Putamen (tissue), 1 donor: ENCODE measurements at places on chromosomes 3 and 15.

GRCh38 chr3:72100601-72101187 lies 315.7 kb upstream of the PROK2 start:
- DNase-seq: peak; percentile 71

GRCh38 chr15:60634815-60635214 lies 155.9 kb upstream of the ICE2 start:
- DNase-seq: no peak

DNA sequence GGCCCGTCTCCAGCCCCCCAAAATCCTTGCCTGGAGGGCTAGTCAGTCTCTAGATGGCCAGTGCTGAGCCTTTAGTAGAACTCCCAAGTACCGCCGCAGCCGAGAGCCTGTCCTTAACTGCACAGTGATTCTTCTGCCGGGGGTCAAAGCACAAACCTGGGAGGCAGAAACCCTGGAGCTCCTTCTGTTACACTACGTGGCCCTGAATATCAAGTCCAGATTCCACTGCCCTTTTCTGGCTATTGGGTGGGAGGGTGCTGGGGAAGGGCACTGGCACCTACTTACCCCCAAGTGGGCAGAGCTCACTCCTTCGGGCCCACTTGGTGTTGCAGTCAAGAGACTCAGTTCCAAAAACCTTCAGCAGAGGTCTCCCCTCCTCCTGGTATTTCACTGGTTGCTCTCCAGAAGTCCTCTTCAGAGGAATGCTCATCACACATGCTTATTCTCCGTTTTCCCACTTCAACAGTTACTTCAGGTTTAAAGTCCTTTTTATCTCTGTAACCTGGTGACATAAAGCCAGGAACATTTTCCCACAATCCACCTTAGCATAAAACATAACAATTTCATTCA lies 10.8 kb downstream of the PDHB start:
- DNase-seq: no peak

GRCh38 chr15:81108427-81108826 lies 25.6 kb upstream of the CFAP161 start:
- DNase-seq: no peak

DNA sequence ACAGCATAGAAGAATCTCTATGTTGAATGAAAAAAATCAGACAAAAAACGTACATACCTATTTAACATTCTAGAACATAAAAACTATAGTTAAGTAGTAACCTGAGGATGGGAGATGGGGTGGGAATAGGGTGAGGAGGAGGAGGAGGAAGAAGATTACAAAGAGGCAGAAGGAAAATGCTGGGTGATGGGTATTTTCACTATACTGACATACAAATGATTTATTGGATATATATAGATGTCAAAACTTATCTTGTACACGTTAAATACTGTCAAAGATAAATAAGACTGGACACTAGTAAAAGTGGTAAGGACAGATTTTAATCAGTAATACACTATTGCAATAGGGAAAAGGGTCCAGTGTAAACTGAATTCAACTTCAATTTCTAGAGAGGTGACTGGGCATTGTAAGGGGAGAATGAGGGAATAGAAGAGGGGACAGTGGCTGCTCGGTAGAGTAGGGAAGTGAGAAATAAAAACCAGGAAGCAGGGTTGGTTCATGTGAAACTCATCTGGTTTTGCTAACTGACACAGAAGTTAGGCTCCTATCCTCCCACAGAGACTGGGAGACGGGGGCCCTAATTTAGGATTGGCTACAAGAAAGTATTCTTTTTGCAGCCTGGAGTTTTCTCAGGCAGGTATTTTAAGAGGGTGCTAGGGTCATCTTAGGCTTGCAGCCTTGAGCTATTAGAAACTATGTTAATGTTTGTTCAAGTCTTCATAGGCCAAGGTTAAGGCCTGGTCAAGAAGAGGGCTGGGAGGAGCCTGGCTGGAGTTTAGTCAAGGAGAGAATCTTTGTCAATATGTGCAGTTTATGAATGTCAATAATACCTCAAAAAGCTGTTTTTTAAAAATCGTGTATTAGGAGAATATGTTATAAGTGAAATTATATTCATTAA lies 15.0 kb upstream of the C15orf61 start:
- DNase-seq: no peak

DNA sequence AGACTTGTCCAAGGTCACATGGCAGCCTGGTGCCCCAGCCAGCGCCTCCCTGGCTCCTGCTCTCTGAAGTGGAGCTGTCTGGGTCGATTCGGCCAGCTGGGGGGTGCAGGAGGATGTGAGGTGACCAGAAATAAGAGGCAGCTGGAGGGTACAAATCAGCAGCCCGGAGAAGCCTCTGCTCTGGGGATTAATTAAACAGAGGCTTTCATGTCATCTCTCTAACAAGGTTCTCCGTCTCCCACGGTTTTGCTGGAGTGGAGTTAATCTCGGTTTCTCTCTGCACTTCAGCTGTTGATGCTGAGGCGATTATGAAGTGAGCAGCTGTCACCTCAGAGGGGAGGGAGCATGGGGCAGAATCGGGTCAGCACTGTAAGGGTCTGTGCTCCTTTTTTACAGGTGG lies 236.8 kb downstream of the TLE3 start:
- no peak for DNase-seq

DNA sequence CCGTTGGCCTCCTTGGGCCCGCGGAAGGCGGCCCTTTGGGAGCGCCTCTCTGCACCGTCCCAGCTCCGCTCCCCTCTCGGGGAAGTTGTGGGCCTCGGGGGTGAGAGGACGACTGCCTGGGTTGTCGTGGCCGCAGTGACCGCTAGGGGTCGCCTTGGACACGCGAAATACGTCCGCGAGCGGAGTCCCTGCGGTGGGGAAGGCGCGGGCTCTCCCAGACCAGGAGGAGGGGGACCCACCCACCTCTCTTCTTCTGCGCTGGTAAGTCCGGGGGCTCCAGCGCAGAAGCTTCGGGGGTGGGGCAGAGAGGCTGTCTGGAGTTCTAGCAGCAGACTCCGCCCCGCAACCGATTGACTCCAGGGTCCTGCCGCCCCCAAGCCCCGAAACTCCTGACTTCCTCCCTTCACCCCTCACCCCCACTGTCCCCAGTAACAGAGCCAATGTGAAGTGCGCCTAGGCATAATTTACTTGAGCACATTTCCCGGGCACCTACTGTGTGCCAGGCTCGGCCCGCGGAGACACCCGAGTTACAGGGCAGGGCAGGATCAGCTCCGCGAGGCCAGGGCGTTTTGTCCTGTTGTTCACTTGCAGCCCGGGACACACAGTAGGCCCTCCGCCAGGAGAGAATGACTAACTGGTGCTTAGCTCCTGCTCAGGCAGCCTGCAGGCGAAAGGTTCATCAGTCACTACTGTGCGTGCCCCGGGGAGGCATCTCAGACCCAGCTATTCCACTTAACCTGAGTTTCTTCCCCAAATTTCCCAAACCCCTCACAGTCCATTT lies 32.8 kb downstream of the DNASE1L3 start:
- DNase-seq: peak; percentile 73

DNA sequence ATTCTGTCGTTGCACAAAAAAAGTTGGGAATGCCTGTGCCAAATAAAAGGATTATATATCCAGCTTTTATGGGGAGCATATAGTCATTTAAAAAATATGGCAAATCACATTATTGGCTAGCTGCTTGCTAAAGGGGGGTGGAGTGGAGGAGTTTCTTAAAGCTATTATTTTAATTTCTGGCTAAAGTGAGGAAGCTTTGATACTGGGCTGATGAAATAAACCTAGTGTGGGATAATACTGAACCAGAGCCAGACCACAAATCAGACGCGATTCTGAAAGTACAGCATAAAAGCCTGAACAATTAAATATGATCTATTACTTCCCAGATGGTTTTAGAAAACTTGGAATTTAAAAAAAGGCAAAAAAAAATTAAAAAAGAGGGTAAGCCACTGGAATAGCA lies 14.4 kb downstream of the POLR2M start:
- no peak for DNase-seq

GRCh38 chr15:67945951-67946700 lies 106.3 kb upstream of the RNU6-1 start:
- DNase-seq: peak; percentile 25

DNA sequence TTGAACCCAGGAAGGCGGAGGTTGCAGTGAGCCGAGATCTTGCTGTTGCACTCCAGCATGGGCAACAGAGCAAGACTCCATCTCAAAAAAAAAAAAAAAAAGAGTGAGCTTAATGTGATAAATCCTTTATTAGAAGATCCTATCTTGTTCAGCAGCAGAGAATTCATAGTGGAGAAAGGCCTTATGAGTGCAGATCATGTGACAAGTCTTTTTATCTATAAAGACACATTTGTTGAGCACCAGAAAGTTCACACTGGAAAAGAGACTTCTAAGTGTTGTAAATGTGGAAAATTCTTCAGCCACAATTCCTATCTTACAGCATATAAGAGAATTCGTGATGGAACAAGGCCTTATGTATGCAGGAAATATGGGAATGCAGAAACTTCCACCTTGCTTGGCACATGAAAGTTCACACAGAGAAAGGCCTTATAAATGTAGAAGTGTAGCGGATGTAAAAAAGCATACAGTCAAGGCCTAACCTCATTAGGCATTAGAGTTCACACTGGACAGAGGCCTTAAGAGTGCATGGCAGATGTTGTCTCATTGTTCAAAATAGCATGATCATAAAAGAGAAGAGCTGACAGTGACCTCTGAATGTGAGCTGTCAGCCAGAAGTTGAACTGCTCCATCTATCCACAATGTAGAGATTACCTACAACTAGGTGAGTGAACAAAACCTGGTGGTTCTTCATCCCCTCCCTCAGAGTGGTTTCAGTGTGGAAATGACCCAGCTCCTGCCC lies 16.7 kb downstream of the ADAM10 start:
- no peak for DNase-seq

GRCh38 chr3:105417525-105418289 lies 51.0 kb downstream of the ALCAM start:
- no peak for DNase-seq

DNA sequence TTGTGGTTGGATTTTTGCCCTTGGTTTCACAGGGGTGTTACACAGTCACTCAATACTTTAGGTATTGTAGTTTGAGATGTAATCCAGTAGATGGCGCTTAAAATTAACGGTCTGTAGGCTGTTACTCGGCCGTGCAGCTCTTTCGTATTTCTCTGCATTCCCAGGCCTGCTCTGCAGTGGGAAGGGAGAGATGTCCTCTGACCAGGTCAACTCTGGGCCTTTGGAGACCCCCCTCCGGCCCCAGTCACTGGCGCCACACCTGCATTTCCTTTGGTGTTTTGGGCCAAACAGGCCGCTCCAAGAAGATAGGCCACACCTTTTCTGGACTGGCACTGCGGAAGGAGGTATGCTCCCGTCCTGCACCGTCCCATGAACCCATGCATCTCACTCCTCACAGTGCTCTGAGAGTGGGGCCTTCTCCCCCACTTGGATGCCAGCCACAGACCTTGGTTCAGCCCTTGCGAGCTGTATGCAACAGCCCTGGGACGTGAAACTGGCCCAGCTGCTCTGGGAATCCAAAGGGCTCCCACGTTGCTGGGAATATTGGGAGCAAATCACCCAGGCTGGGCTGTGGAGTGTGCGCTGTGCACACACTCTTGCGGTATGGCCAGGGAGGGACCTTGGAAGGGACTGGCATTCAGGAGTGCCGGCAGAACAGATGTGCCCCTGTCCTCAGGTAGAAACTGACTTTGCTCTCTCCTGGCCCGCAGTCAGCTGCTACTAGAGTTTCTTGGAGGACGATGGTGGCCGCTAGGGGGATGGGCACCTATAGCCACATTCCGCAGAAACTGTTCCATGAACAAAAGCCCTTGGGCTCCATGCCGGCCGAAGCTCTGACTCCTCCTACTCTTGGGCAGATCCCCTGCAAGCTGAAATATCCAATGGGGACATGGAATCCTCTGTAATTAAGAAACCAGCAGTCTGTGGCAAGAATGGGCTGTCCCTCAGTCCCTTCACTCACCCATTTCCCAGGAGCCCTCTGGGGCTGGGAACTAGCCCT lies 410.5 kb upstream of the CADM2 start:
- peak; percentile 42 for DNase-seq

GRCh38 chr15:83504365-83504764 lies 57.2 kb downstream of the SH3GL3 start:
- DNase-seq: no peak

GRCh38 chr3:183618542-183618941 lies 16.9 kb upstream of the KLHL24 start:
- DNase-seq: no peak

GRCh38 chr15:42367041-42367440 lies 7.7 kb downstream of the CAPN3 start:
- DNase-seq: no peak

- no peak for DNase-seq
Measured at GRCh38 chr3:148880681-148881080, 15.6 kb downstream of the CPA3 start.

DNA sequence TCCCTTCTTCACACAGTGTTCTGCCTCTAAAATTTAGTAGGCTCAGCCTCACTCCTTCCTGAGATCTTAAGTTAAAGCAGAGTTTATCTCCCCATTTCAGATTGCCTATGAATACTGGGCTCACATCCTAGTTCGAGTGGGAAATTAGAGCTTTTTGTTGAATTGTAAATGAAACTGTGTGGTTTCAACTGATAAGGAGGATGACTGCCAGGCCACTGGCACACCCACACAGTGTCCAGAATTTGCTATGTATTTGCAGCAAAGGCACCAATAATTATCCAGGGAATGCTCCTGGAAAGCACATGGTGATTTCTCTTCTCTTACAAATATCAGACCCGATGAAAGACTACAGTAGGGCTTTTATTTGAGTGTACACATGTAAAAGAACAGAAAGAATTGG lies 308.1 kb upstream of the COL8A1 start:
- no peak for DNase-seq

DNA sequence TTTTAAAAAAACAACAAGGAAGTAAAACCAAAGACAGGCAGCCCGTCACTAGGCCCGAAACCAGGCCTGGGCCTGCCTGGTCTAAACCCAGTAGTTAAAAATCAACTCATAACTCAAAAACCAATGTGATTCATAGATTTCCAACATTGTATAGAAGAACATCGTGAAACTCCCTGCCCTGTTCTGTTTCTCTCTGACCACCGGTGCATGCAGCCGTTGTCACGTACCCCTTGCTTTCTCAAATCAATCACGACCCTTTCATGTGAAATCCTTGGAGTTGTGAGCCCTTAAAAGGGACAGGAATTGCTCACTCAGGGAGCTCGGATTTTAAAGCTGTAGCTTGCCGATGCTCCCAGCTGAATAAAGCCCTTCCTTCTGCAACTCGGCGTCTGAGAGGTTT lies 89.5 kb downstream of the DCLK3 start:
- no peak for DNase-seq

- no peak for DNase-seq
Measured at GRCh38 chr3:182935803-182936202, 44.5 kb downstream of the DCUN1D1 start.

DNA sequence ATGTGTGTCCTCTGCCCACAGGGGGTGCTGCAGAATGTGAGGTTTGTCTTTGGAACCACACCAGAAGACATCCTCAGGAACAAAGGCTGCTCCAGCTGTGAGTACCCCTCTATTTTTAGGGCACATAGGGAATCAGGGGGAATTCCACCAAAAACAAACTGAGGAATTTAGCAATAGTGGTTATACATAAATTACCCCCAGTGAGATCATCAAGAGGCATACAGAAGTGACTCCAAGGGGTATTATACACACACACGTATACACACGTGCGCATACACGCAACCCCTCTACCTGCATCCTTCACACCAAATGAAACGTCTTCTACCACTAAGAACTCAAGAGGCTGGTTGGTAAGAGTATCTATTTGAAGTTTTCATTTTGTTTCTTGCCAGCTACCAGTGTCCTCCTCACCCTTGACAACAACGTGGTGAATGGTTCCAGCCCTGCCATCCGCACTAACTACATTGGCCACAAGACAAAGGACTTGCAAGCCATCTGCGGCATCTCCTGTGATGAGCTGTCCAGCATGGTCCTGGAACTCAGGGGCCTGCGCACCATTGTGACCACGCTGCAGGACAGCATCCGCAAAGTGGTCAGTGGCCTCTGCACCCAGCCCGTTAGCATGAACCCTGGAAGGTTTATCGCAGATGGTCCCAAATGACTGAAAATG lies 2.9 kb downstream of the THBS1 start:
- DNase-seq: no peak
